ENCODE measurements at places on chromosomes 3 and 15. TPM values are rescaled to one million over a fixed set of nuclear protein-coding genes. Genes with fewer than 3 reads are reported as not detected.

DNA sequence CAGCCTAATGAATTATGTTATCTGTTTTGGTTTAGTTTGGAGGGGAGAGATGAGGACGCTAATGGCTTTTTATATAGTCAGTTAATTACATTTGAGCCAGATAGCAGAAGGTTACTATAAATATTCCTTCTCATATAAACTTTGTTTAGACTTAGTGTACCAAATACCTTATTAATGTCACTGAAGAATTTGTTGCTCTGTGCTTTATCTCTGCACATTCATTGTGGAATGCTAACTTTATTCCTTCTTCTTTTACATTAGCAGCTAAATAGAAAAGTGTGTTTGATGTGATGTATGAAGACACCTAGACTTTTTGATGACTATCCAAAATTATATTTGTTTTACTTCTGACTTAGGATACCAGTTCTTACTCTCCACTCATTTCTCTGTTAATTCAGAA lies 105.2 kb downstream of the EPHA3 start:
- no peaks in the 10 kb centered on the region for H3K36me3 ChIP-seq
- no peak for DNase-seq
- no peaks in the 10 kb centered on the region for H3K27me3 ChIP-seq

Gene SPINT1
- total RNA-seq: not detected

DNA sequence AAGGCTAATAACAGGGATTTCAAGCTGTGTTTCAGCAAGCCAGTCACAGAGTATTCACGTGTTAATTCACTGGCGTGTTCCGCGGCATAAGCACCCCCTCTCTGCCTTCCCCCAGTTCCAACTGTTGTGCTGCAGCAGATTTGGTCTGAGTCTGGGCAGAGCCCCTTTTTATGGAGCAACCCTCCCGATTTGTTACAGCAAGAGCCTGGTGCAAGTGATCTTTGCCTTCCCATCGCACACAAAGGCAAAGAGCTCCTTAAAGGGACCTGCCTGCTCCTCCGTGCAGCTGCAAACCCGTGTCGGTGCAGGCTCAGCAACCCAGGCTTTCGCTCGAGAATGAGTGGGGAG lies 170.5 kb downstream of the KCNAB1 start:
- H3K4me1 ChIP-seq: no peaks in the 10 kb centered on the region
- no peak for DNase-seq
- H3K36me3 ChIP-seq: no peaks in the 10 kb centered on the region
- H3K4me3 ChIP-seq: no peak overlapping the region
- H3K27ac ChIP-seq: no peak overlapping the region

GRCh38 chr3:78845605-78846004 lies 922.2 kb downstream of the ROBO1 start:
- H3K36me3 ChIP-seq: no peaks in the 10 kb centered on the region
- H3K27ac ChIP-seq: no peak overlapping the region
- H3K27me3 ChIP-seq: no peaks in the 10 kb centered on the region
- H3K4me3 ChIP-seq: no peak overlapping the region

Gene LYZL4
- not detected for total RNA-seq

Gene HES1
- total RNA-seq: 38.3 TPM

- DNase-seq: no peak
- H3K4me1 ChIP-seq: no peaks in the 10 kb centered on the region
- no peaks in the 10 kb centered on the region for H3K27me3 ChIP-seq
- no peak overlapping the region for H3K27ac ChIP-seq
- no peaks in the 10 kb centered on the region for H3K36me3 ChIP-seq
- H3K4me3 ChIP-seq: no peak overlapping the region
Observed at GRCh38 chr3:40057077-40057476, 247.7 kb downstream of the MYRIP start.

Data from gastrocnemius medialis (tissue), 4 donors.